NCI-H1436 treated with DMSO at 0.1 percent for 48 hours (cell line): ENCODE measurements at places on chromosomes 6 and 20.

DNA sequence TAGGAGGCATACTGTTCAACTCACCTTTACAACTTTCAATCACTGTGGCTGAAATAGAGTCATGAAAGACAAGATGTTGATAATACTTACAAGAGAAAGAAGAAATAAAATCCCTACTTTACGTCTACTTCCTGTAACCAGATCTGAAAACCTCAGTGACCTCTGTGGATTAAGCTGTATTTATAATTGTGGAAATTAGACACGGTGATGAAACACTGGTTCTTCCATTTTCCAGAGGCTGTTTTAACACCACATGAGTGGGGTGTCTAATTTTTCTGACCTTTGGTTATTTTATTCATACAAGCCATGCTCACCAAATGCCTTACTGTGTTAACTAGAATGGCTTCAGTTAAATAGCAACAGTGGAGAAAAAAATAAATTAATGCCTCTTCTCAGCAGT is 58.5 kb upstream of the HIVEP1 start:
- DNase-seq, result no peak

- DNase-seq, result peak; percentile 3
Measured at GRCh38 chr20:38633577-38634093, 32.0 kb downstream of the ARHGAP40 start.

DNA sequence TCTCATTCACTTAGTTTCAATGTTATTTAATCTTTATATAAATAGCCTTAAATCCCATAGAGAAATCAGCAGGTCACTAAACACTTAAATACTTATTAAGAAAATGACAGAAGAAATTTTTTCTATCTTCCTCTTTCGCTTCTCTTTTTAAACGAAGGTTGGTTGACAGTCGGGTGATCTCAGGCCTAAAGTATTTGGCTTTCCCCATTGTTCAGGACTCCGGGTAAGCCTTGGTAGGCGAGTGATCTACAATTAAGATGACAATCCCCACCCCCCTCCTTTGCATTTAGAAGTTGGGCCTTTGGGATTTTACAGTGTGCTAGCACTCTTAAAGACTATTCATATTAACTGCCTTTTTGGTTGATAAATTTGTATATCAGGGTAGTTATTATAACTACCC is 19.7 kb upstream of the UTRN start:
- DNase-seq, result no peak

GRCh38 chr20:62700261-62700930 is 8.2 kb upstream of the NTSR1 start:
- no peak for DNase-seq

- DNase-seq, result no peak
Measured at GRCh38 chr6:47525330-47526057, 47.9 kb downstream of the CD2AP start.

DNA sequence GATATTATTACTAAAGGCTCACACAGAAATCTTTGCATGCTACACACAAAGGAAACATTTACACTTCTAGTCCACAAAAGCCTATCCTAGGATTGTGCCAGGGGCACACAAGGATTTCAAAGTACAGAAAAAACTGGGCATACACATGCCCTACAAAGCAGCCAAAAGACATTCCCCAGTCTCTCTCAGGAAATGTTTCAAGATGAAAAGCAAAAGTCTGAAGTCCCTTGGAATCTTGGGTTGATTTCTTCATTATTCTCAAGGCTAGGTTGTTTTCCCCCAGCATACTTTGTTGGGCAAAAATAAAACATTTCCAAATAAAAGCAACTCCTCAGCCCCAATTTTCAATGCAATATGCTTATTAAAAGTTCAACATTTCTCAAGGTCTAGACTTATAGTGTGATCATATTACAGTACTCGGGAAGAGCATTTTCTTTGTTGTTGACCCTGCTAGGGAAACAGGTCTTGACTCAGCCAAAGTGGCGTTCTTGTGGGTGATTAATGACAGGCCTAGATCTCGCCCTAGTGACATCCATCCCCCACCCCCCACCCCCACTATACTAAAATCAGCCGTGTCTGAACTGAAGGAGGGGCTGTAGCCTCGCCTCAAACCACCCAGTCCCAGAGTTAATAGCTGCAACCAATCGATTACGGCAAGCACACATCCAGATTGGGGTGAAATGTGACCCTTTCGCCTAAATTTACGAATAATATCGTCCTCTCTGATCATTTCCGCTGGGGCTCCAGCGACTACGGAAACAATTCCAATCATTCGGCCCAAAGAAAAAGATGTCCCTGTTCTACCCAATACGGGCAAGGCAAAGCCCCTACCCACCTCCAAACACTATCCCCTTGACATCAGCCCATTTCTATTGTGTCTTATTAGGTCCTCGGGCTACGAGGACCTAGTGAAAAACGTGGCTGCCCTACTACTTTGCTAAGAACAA is 1.4 kb downstream of the AKIRIN2 start:
- no peak for DNase-seq

- DNase-seq, result no peak
Measured at GRCh38 chr20:32201296-32201976, 6.1 kb downstream of the PLAGL2 start.

DNA sequence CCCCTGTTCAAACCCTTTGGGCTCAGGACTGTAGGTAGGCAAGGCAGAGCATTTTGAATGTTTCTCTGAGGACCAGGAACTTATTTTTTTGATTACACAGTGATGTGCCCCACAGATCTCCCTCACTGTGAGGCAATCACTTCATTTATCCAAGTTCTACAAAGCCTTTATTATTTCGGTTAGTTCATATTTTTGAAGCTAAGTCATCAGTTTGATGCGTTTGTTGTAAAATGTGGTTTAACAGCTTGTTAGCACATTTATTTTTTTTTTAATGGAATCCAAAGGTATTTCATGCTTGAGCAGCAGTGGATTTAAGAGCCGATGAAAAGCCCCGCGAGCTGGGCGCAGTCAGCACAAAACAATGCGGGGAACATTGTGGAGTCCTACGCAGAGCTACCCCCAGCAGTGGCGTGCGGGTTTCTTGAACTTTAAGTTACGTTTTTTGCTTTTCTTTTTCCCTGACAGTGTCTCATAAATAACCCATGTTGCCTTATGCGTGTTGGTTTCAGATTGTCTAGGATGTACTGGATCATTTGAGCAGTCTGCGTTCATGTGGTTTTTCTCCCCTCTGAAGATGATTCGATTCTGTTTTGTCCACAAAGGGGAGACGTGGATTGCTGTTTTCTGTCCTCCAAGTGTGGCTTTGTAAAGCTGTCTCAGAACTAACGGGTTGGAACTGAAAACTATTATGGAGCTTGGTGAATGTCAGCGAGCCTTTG is 233.6 kb upstream of the BMP2 start:
- no peak for DNase-seq

GRCh38 chr20:58716476-58717277 is 24.1 kb downstream of the NPEPL1 start:
- DNase-seq, result no peak

- DNase-seq, result no peak
Measured at GRCh38 chr20:50546729-50547314, 36.6 kb downstream of the PTPN1 start.

DNA sequence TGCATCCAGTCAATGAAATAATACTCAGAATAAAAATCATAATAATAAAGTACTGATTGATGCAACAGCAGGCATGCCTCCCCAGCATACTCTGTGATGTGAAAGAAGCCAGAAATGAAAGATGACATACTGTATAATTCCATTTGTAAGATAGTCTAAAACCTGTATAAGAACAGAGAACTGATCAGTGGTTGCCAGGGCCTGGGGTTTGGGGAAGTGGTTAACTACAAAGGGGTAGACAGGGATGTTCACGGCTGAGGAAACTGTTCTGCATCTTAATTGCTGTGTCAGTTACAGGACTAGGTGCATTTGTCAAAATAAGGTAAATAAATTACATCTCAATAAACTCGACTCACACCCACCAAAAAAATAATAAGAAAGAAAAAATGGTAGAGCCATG is 81.3 kb upstream of the BMP2 start:
- DNase-seq, result no peak

DNA sequence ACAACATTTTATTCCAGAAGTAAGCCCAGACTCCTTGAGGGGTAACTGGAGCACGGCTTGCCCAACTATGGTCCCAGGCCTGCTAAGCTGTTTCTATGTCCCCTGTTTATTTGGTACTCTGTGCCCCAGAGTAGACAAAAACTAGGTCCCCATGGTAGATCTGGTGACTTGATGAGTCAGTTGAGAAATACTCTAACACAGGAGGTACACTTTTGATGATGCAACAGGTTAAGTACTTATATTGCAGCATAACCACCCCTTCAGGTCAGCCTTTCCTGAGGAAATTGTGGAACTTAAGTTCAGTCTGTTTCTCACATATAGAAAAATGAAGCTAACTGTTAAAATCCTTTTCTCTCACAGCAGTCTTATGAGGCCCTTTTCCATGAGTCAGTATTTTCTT is 19.6 kb downstream of the TTPAL start:
- DNase-seq, result no peak

DNA sequence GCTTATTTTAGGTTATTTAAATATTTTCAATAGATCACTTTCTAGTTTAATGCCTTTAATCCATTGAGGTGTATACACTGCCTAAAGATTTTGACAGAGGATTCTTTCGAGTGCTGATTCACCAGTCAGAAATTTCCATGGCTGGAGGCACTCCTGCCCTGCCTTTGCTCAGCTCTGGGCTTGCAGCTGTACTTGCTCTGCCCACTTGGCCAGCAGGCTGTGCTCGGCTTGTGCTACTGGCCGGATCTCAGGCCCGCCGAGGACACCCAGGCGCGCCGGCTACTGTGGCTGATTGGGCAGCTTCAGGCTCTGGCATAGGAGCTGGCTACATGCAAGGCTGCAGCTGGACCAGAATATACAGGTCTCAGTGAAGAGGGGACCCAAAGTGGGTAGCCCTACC is 675.1 kb upstream of the MMS22L start:
- no peak for DNase-seq

DNA sequence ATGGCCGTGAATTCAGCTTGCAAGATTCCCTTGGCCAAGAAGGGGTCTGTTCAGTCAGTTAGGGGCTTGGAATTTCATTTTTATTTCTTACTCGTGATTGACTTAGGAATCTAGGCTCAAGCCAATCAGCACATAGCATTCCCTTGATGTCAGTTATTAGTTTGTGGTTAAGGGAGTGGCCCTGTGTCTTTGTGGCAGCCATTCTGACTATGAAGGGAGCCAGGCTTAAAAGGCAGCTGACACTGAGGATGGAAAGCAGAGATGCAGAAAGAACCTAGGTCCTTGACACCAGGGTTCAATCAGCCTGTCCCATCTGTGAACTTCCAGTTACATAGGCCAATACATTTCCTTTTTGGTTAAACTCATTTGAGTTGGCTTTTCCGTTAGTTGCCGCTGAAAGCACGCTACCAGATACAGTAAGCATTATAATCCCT is 48.1 kb downstream of the MCUR1 start:
- DNase-seq, result no peak

GRCh38 chr6:14921878-14922671 is 323.8 kb upstream of the JARID2 start:
- no peak for DNase-seq

DNA sequence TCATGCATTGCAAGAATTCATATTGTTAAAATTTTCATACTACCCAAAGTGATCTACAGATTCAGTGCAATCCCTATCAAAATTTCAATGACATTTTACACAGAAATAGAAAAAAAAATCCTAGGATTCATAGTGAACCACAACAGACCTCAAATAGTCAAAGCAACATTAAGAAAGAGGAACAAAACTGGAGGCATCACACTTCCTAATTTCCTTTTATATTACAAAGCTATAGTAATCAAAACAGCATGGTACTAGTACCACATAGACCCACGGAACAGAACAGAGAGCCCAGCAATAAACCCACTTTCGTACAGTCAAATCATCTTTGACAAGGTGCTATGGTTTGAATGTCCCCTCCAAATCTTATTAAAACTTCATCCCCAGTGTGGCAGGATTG is 39.7 kb downstream of the NTSR1 start:
- DNase-seq, result no peak

DNA sequence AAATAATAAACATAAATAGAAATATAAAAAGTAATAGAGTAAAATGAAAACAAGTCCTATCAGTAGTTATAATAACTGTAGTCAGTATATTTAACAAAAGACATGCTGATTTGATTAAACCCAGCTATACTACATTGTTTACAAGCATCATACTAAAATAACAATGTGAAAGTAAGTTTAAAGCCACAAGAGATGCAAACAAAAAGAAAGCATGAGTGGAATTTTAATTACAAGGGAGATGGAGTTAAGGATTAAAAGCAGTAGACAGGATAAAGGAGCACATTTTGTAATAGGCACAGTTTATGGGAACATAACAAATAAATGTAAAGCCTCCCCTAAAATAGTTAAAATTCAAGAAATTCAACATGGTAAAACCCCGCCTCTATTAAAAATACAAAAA is 41.5 kb downstream of the SENP6 start:
- DNase-seq, result no peak

GRCh38 chr6:70684794-70685493 is 17.3 kb downstream of the SMAP1 start:
- no peak for DNase-seq

DNA sequence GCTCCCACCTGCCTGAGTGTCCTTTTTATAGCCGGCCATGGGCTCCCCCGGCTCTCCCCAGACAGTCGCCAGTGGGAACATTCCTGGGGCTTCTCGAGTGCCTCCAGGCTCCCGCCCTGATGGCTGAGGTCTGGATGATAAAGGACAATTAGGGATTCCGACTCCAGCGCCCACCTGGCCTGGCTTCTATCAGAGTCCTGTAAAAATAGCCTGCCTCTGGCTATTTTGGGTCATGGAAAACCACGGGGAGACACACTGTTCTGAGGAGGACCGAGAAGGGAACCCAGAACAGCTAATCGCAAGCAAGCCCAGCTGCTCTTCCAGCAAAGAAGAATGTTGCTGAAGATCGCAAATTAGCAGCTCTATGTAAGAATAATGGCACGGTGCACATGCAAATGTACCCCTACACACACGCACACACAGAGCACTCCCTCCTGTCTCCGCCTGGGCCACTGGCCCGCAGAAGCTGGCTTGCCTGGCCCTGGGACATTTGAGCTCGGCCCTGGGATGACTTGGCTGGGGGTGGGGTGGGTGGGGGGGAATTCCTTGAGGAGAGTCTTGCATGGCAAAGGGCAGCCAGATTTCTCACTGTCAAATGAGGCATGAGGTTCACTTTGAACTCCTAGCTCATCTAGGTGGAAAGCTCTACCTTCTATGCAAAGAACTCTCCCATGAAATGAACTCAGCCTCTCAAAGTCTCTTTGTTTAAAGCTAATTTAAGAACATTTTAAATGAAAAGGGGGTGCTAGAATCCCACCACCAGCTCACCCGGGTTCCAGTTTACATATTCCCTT is 55.3 kb downstream of the CTCFL start:
- DNase-seq, result no peak

DNA sequence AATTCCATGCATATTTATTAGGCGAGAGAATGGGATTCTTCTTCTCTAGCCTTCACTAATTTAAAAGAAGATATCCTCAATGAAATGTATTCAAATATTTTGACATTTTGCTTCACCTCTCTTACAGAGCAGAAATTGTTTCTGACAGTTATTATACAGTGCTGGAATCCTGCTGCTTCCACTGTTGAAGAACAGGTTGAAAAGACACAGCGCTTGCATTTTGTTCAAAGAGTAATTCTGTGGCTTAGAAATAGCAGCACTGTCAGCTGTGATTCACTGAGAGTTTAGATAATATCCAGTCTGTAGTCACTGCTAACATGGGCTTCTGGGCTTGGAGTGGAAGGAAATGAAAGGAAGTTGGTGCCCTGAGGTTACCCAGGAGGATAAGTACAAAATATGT is 117.1 kb upstream of the FBXL4 start:
- no peak for DNase-seq

- DNase-seq, result no peak
Measured at GRCh38 chr6:143125455-143125854, 64.8 kb downstream of the AIG1 start.

GRCh38 chr20:62617711-62618483 is 24.4 kb upstream of the SLCO4A1 start:
- DNase-seq, result no peak
